ENCODE measurements at places on chromosomes 3 and 15. TPM values are rescaled to one million over a fixed set of nuclear protein-coding genes. Genes with fewer than 3 reads are reported as not detected.
A peak's percentile ranks its signal among the peaks of the same experiment; 100 is the strongest.

SECISBP2L gene
- 18.5 TPM for total RNA-seq

- H3K4me1 ChIP-seq, result no peaks in the 10 kb centered on the region
- H3K4me3 ChIP-seq, result no peak overlapping the region
- H3K27me3 ChIP-seq, result peaks cover 11% of the 10 kb centered on the region
- no peak for DNase-seq
- H3K27ac ChIP-seq, result no peak overlapping the region
- no peaks in the 10 kb centered on the region for H3K36me3 ChIP-seq
Measured at GRCh38 chr3:193317682-193318300, 60.8 kb downstream of the ATP13A5 start.

DNA sequence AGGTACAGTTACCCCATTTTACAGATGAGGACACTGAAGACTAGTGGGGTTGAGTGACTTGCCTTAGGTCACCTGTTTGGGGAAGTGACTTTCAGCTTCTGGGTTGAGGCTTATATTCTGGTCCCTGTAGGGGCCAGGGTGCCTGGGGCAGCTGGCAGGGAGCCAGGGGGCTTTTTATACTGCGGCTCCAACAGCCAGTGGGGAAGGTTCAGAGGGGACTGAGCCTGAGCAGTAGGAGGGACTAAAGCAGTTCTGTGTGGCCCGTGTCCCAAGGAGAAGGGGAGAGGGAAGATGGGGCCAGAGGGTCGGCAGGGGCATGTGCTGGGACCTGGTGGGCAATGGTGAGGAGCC is 37.7 kb downstream of the SLC6A6 start:
- no peak overlapping the region for H3K27ac ChIP-seq
- no peaks in the 10 kb centered on the region for H3K27me3 ChIP-seq
- peaks cover 26% of the 10 kb centered on the region for H3K4me1 ChIP-seq
- no peak for DNase-seq
- H3K36me3 ChIP-seq, result peaks cover 8% of the 10 kb centered on the region

DNA sequence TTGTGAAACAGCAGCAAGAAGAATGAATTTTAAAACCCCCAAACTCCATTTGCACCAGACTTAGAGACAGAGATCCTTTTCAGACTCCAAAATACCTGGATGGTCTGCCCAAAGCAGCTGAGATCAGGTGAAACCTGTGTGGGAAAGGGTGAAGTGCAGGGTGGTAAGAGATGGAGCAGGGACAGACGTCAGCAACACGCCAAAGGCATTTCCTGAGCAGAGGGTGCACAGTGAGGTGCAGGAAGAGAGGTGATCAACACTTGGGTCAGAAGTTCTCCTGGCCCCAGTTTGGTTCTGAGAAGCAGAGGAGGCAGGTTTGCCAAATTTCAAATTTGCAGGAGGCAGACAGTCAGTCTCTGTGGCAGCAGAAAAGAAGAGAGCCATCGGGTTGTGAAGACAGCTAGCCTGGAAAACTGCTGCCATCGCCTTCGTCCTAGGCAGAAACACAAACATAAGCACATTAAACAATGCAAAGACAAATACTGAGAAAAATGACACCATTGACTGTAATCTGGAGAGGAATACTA is 9.8 kb downstream of the CCR4 start:
- no peaks in the 10 kb centered on the region for H3K27me3 ChIP-seq
- H3K36me3 ChIP-seq, result peaks cover 22% of the 10 kb centered on the region
- no peak for DNase-seq
- peaks cover 24% of the 10 kb centered on the region for H3K4me1 ChIP-seq
- peak overlapping the region; percentile 75 for H3K27ac ChIP-seq

GRCh38 chr3:39124876-39125840 is 17.7 kb downstream of the TTC21A start:
- H3K27me3 ChIP-seq, result no peaks in the 10 kb centered on the region
- peaks cover 15% of the 10 kb centered on the region for H3K4me1 ChIP-seq
- no peak for DNase-seq
- H3K4me3 ChIP-seq, result no peak overlapping the region
- no peaks in the 10 kb centered on the region for H3K36me3 ChIP-seq
- H3K27ac ChIP-seq, result no peak overlapping the region

DNA sequence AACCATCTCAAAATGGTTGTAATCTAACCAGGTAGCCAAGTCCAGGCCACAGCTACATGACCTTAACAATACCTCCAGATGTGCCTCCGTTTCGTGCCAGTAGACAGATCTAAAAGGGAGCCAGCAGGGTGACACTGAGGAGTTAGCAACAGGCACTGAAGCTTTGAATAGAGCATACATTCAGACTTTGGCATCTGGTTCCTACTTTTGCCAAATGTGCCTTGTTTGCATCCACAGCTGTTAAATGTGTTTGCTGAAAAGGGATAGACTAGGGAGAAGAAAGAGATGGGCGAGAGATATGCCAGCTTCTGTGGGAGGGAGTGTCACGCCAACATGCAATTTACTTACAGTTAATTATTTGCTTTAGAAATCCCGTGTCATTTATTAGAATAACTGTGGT is 1433.9 kb upstream of the CADM2 start:
- H3K27ac ChIP-seq, result no peak overlapping the region
- H3K27me3 ChIP-seq, result no peaks in the 10 kb centered on the region
- DNase-seq, result no peak
- H3K4me3 ChIP-seq, result no peak overlapping the region
- no peaks in the 10 kb centered on the region for H3K4me1 ChIP-seq

Data from activated naive CD8-positive, alpha-beta T cell treated with anti-CD3 and anti-CD28 coated beads for 36 hours (primary cell).